ENCODE measurements at places on chromosomes 12 and 14. TPM values are rescaled to one million over a fixed set of nuclear protein-coding genes. Genes with fewer than 3 reads are reported as not detected.

DNA sequence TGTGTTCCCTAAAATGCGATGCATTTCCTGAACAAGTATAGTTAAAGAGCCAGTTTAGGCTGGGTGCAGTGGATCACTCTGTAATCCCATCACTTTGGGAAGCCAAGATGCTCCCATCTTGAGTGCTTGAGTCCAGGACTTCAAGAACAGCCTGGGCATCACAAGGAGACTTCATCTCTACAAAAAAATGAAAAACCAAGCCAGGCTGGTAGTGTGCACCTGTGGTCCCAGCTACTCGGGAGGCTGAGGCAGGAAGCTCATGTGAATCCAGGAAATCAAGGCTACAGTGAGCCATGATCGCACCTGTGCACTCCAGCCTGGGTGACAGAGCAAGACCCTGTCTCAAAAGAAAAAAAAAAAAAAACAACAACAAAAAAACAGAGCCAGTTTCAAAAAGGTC is 26.3 kb downstream of the HECTD1 start:
- H3K36me3 ChIP-seq, result peaks cover 12% of the 10 kb centered on the region
- H3K27me3 ChIP-seq, result no peaks in the 10 kb centered on the region
- no peak for DNase-seq
- peaks cover 4% of the 10 kb centered on the region for H3K4me1 ChIP-seq
- no peak overlapping the region for H3K27ac ChIP-seq
- no peak overlapping the region for H3K4me3 ChIP-seq

DNA sequence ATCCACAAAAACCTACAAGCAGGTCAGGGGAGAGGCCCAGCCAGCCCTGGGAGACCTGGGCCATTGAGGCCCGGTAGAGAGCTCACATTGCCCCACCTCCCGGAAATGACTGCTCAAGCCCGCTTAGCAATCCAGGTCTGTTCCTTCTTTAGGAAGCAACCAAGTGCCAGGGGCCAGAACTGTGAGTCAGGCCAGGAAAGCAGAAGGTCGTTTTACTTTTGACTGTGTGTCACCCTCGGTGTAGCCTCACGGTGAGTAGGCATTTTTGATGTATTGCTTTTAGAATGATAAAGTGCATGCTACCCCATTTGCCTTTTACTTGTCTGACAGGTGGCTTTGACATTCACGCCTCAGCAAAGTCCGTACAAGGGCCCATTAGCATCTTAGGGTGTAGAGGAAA is 25.4 kb upstream of the PWP1 start:
- peaks cover 7% of the 10 kb centered on the region for H3K27me3 ChIP-seq
- H3K27ac ChIP-seq, result no peak overlapping the region
- DNase-seq, result no peak
- H3K4me3 ChIP-seq, result no peak overlapping the region
- no peaks in the 10 kb centered on the region for H3K36me3 ChIP-seq

- H3K4me3 ChIP-seq, result no peak overlapping the region
- no peak for DNase-seq
- peaks cover 28% of the 10 kb centered on the region for H3K4me1 ChIP-seq
- peaks cover 4% of the 10 kb centered on the region for H3K27me3 ChIP-seq
- H3K36me3 ChIP-seq, result no peaks in the 10 kb centered on the region
- H3K27ac ChIP-seq, result no peak overlapping the region
Observed at GRCh38 chr12:124601706-124602105, 34.3 kb upstream of the NCOR2 start.

- peaks cover 15% of the 10 kb centered on the region for H3K4me1 ChIP-seq
- no peak for DNase-seq
- H3K27me3 ChIP-seq, result peaks cover 4% of the 10 kb centered on the region
- H3K27ac ChIP-seq, result no peak overlapping the region
- H3K4me3 ChIP-seq, result no peak overlapping the region
Observed at GRCh38 chr14:64623554-64624165, 73.9 kb downstream of the PPP1R36 start.

CARMIL3 gene
- total RNA-seq, result 4.9 TPM

- peaks cover 7% of the 10 kb centered on the region for H3K4me1 ChIP-seq
- no peak overlapping the region for H3K27ac ChIP-seq
- no peak for DNase-seq
- H3K4me3 ChIP-seq, result no peak overlapping the region
- no peaks in the 10 kb centered on the region for H3K36me3 ChIP-seq
Observed at GRCh38 chr14:55832122-55832911, 252.3 kb downstream of the KTN1 start.

DNA sequence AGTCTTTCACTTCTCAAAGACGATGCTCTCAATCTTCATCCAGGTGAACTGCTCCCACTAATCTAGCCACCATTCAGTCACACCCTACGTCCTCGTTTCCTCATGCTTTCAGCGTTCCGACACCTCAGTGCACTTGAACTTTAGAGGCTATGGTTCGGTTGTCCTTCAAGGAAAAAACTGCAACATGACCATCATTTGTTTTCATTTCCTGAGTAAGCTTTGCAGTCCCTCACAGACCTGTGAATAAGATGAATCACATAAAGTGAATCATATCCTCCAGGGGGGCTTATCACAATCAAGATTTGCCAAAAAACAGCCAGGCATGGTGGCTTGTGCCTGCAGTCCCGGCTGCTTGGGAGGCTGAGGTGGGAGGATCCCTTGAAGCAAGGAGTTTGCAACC is 80.2 kb downstream of the TMCC3 start:
- H3K4me1 ChIP-seq, result peaks cover 30% of the 10 kb centered on the region
- H3K4me3 ChIP-seq, result no peak overlapping the region
- no peak overlapping the region for H3K27ac ChIP-seq
- DNase-seq, result no peak
- no peaks in the 10 kb centered on the region for H3K27me3 ChIP-seq
- H3K36me3 ChIP-seq, result peaks cover 34% of the 10 kb centered on the region

BCL11B gene
- 2.3 TPM for total RNA-seq

DNAI7 gene
- 3.1 TPM for total RNA-seq
